ENCODE measurements at places on chromosomes 6 and 20.

DNA sequence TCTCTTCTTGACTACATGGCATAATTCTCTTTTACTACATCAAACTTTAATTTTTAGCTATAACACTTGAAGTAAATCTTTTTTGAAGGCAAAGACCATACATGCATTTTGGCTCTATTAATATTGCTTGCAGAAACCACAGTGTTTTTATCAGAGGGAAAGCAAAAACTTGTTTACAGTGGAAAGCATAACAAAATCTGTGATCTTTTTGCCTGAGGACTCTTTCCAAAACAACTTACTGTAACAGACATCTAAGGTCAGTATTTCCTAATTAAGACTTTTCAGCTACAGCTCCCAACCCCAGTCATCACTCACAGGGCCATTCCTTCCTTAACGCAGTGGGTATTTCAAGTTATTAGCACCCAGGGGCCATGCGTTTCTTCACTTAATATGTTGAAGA, 274.7 kb downstream of the CDKAL1 start:
- DNase-seq, result no peak

DNA sequence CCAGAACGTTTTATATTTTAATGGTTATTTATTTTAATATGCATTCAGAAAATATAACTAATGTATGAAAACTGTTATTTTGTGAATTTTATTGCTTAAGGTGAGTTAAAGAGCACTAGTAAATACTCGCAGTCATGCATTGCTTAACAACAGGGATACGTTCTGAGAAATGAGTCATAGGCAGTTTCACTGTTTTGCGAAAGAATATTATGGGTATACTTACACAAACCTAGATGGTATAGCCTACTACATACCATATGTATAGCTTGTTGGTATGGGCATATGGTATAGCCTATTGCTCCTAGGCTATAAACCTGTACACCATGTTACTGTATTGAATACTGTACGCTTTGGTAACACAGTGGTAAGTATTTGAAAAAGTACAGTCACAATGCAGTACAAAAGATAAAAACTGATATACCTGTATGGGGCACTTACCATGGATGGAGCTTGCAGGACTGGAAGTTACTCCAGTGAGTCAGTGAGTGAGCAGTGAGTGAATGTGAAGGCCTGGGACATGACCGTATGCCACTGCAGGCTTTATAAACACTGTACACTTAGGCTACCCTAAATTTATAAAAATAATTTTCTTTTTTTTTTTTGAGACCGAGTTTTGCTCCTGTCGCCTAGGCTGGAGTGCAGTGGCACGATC, 38.5 kb downstream of the ARFGEF2 start:
- DNase-seq, result peak; percentile 20

DNA sequence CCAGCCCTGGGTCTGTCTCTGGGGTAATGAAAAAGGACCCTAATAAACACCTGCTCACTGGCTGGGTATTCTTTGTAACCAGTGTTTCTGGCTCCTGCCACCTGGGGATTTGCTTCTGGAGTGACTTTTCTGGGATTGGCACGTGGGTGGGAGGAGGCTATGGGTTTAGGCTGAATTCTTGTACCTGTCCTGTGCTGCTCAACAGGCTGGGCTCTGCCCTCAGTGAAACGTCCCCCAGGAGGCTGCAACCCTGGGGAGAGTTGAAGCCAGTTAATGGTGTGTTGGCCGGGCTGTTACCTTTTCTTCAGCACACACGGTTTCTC, 6.8 kb downstream of the NPBWR2 start:
- DNase-seq, result no peak

DNA sequence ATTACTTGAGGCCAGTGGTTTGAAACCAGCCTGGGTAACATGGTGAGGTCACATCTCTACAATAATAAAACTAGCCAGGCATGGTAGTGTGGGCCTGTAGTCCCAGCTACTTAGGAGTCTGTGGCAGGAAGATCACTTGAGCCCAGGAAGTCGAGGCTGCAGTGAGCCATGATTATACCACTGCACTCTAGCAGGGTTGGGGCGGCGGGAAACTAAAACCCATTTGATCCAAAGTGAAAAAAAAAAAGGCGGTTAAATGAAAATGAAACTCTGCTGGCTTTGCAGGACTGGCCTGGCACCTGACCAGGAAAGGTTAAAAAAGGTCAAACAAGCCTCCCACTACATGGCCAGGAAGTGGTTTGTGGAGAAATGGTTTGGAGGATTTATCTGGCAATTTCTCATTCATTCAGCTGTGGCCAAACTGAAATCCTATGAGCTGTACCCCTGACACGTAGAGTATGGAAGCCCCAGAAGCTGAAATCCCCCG, 36.6 kb downstream of the MTRES1 start:
- peak; percentile 77 for DNase-seq

DNA sequence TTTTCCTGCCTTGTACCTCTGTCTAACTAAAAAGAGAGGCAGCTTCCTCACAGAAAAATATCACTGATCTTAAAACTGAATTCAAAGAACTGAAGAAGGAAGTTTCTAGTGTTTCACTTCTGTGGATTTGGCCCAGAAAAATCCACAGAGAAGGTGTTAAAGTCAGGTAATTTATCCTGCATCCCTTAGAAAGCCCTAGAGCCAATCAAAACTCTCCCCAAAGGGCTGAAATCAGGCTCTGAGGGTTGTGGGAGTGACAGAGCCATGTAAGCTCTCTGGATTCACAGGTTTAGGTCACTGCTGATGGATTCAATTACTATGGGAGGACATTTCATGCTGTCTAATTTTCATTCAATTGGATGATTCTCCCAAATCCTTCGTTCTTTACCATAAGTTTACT, 152.3 kb downstream of the OR2B2 start:
- no peak for DNase-seq

DNA sequence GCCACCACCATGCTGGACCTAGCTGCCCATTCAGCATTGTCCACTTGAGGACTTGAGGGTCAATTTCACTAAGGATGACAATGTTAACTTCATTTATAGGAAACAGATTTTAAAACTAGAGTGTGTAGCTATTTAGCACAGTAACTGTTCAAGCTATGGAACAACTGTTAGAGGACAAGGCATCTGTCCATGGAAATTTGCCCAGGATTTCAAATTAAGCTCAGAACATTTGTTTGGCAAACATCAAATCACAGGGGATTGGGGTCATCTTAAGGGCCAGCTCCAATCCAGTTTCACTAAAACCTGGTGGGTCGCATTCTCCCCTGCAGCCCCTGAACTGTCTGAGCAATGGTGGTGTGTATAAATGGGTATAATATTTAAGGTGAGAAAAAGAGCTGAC, 35.1 kb downstream of the PM20D2 start:
- no peak for DNase-seq

DNA sequence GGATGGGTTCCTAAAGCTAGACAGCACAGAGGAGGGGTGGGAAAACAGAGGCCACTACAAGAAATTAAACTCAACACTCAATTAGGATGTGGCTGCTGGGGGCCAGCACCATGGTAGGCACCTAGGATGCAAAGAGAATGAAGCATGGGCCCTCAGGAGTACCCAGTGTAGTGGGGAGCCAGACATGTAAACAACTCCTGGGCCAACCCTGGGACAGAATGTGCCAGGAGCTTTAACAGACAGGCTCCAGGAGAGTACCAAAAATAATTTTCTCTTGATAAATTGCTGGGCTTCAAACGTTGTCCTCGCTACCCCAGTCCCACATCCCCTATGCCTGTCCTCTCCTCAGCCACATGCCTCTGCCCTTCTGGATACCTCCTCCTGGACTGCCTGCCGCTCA, 1.7 kb downstream of the TMEM151B start:
- no peak for DNase-seq

DNA sequence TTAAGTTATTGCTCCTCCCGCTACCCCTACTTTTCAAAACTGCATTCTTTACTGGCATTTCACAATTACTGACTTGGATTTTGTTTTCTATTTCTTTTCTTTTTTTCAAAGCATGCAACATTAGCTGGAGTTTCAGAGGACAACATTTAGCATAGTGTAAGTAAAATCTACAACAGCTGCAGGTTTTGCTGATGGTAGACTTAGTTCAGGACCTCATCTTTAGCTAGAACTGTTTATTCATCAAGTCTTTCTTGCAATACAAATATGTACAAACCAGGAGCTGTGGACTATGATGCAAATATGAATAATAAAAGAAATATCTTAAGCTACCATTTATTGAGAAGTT, 728 bp upstream of the CEP162 start:
- DNase-seq, result no peak

DNA sequence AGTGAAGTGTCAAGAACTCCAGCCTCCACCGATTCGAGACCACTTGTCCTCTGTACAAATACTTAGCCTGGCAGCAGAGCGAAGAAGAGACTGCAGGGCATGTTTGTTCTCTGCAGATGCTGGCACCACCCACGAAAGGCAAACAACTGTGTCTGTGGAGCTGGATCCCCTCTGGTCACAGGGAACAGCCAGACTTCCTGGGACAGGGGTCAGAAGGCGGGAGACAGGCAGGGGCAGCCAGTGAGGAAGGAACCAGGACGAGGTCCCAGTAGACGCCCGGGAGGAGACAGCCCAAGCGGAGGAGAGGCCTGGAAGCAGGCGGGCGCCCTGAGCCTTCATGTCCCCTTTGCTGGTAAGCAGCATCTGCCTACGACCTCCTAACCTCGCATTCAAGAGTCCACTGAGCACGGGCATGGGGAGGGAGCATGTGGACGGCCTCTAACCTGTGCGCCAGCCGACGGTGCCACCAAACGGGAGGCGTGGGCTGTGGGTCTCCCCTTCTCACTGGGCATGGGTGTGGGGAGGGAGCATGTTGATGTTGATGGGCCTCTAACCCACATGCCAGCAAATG, 265.5 kb downstream of the DLL1 start:
- DNase-seq, result no peak

- no peak for DNase-seq
Observed at GRCh38 chr6:168410554-168411011, 30.4 kb upstream of the SMOC2 start.

DNA sequence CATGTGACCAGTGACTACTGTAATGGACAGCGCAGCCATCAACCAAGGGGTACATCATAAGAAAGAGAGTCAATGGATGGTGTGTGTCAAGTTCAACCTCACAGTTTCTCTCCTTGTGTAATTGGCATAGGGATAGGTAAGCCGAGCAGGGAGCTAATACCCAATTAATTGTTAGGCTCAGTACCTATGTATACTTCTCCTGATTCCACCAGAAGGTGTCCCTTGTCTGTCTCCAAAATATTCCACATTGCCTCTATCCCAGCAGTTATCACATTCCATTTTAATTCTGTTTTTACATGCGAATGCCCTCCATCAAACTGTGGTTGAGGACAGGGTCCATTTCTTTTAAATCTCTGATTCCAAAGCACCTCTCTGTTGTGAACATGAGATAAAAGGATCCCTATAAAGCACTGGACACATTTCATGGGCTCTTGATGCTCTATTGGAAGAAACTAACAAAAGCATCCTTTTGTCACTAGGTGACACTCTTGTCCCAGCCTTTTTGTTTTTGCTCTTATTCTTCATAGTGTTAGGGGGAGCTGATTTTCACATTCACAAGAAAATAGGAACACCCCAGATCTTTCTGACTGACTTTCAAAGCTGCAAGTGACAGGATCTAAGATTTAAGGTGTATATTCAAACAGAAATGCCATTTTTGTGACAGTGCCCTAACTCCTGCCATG, 38.9 kb downstream of the FBXO9 start:
- DNase-seq, result peak; percentile 42
